PC-3 (cell line): ENCODE measurements at places on chromosomes 3 and 15. TPM values are rescaled to one million over a fixed set of nuclear protein-coding genes. Genes with fewer than 3 reads are reported as not detected.
A peak's percentile ranks its signal among the peaks of the same experiment; 100 is the strongest.

The TLR9 gene
- total RNA-seq, result not detected in 2 replicates

The C2CD4A gene
- 0.11 and 0.52 TPM in 2 replicates for total RNA-seq

The CYP11A1 gene
- 0.18 TPM in 1 of 2 replicates, not detected in the other for total RNA-seq

The GOLGA8J gene
- not detected in 2 replicates for total RNA-seq

- DNase-seq, result no peak
These were observed 27.0 kb downstream of the OPA1 start for GRCh38 chr3:193620057-193620456.

DNA sequence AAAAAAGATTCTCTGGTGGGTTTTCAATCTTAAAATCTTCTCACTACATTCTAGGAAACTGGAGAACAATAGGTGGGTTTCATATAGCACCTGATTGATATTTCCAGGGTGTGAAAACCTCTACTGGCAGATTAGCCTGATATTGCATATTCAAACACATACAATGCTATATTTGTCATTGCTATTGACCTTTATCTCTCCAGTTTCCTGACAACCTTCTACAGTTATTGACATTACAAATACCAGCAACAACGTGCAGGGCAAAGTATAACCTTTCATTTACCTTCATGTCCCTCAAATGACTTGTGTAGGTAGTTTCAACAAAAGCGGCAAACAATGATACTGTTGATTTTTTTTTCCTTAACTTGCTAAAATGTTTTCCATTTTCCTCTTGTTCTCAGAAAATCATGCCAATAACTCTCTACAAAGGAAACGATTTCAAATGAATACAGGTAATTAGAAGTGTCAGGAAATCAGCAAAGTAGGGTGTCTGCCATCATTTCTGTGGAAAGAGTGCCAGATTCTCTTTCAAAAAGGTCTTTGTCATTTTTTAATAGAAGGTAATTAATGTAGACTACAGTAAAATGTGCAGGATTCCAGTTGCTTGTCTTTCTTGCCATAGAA, 72.6 kb upstream of the CDIN1 start:
- no peak for DNase-seq

DNA sequence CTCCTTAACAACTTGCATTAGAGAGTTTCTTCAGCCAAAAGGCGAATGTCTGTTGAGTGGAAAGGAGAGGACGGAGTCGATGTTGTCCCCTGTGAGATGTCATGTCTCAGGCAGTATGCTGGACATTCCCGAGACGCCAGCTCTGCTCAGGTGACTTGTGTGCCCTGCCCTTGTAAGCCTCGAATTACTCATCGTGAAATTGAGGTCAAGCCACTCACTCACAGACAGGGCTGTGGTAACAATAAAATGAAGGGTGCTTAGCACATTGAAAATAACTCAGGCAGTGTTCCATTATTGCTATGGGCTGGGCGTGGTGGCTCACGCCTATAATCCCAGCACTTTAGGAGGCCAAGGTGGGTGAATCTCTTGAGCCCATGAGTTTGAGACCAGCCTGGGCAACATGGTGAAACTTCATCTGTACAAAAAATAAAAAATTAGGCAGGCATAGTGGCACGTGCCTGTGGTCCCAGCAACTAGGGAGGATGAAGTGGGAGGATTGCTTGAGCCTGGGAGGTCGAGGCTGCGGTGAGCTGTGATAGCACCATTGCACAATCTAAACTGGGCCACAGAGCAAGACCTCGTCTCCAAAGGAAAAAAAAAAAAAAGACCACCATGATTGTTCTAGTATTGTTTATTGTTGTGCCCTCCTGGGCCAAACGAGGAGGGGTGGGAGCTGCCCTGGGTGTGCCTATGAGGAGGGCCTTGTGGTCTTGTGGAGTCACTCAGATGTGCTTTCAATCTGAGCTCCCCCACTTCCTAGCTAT, 214.4 kb downstream of the THSD4 start:
- DNase-seq, result peak; percentile 80
